ENCODE measurements at places on chromosomes 5 and 9.
A peak's percentile ranks its signal among the peaks of the same experiment; 100 is the strongest.

DNA sequence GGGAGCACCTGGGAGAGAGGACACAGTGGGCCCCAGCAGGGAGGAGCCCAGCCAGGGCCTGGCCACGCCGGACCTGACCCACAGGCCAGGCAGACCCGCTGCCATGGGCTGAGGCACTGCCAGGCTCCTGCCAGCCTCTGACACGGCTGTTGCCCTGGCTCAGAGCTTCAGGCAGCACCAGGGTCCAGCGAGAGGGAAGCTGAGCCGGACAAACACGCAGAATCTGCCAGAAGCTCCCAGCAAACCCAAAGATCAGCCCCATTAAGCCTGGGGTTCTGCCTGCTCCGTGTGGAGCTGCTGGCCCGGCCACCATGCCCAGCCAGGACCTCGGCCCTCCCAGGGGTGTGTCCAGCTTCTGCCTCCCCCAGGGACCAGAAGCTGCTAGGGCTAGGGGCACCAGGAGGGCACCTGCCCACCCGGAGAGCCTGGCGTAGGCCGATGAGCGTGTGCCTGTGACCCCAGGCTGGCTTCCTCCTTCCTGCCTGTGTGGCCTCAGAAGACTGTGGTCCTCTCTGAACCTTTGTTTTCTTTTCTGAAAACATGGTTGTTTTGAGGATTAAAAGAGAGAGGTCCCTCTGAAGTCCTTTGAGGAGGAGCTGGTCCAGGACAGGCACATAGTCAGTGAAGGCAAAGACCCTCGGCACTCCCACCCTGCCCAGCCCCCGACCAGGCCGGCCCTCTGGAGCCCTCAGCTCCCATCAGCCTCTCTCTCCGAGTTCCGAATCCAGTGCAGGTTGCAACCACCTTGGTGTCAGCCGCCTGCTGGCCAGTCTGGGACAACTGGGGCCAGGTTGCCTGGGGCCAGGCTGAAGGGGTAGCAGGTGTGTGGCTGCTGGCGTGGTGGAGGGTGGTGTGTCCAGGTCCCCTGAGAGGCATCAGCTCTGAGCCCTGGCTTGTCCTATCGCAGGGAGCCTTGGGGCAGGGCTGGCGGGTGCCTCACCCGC is 39.6 kb downstream of the KCNT1 start:
- DNase-seq, result no peak

GRCh38 chr5:126074538-126074937 is 348.7 kb upstream of the GRAMD2B start:
- no peak for DNase-seq

DNA sequence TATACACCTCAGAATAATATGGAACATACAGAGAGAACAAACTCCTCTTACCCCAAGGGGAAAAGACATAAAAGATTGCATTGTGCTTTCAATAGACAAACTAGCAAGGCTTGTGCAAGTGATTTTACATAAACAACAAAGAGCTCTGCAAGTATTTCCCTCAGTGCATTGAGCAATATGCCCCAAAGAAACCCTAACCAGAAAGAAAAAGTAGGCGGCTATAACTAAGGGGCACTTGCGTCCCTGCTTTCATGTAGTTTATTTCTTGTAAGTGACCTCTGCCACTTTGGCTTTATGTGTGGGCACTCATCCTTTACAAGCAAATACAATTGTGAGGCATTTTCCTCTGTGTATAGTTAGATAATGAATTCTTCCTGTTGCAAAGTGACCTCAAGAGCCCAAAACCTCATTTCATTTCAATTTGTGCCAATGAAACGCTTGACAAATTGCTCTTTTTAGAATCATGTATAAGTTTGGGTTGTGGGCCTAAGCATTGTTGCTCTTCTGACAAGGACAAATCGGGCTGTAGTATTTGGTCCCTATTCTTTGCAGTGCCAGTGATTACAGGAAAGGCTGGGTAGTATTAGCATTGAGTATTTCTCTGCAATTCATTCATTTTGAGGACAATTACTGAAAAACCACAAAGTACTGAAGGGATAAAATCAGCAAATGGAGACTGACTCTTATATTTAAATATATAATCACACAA is 282.2 kb downstream of the DTWD2 start:
- DNase-seq, result no peak

- DNase-seq, result no peak
Observed at GRCh38 chr5:142639455-142639854, 46.4 kb downstream of the FGF1 start.

- DNase-seq, result no peak
Observed at GRCh38 chr9:12889402-12890106, 114.7 kb downstream of the LURAP1L start.

GRCh38 chr5:77423022-77423750 is 68.9 kb downstream of the WDR41 start:
- no peak for DNase-seq

GRCh38 chr5:58666141-58666540 is 83.3 kb downstream of the RAB3C start:
- DNase-seq, result no peak

DNA sequence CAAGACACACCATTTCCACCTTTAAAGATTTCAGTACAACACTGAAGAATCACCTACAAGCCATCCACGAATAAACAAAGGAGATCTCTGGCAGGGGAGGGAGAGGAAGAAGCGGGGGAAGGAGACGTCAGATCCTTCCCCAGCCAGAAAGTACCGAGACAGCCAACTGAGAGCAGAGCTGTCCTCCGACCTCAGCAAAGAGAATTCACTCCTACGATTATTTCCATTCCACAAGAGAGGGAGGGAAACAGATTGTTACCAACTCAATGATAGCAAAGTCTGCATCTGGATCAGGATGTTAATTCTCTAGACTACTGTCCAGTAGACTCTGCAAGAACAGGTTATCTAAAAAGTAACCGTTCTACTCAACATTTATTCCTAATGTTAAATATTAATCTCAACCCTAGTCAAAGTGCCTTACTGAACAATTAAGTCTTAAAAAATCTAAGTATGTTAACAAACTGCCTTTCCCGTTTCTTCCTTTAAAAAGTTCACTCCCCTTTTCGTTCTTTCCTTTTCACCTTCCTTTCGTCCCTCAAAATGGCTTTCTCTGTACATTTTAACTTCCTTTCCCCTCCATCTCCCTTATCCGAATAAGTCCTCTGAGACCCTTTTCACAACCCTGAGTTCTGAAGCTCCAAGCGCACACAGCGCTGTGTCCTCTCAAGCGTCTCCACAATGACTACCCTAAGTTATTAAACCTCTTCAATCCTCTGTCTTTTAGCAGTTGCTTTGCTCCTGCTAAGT is 1.4 kb downstream of the CHD1 start:
- DNase-seq, result no peak

- no peak for DNase-seq
Observed at GRCh38 chr9:129487658-129488483, 133.0 kb downstream of the C9orf50 start.

DNA sequence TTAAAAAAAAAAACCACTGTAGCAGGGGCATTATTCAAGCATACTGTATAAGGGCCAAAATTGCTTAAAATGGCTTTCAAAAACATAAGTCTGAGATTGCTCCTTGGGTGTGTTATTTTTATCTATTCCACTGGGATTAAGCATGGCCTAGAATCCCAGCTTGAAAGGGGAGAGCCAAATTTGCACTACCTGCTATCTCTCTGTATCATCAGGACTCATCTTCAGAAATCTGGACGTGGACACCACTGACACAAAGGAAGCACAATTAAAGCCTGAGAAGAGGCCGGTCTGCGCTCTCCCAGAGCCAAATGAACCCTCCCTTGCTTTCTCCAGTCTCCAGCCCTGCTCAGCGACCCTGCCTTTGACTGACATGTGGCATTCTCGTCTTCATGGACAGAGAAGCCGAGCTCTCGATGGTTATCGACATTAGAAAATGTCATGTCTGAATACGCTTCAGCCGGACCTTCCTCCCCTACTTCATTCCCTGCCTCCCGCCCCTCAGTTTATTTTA is 151.3 kb downstream of the EBF1 start:
- DNase-seq, result no peak

GRCh38 chr5:99590806-99591205 is 662.0 kb upstream of the CHD1 start:
- no peak for DNase-seq

DNA sequence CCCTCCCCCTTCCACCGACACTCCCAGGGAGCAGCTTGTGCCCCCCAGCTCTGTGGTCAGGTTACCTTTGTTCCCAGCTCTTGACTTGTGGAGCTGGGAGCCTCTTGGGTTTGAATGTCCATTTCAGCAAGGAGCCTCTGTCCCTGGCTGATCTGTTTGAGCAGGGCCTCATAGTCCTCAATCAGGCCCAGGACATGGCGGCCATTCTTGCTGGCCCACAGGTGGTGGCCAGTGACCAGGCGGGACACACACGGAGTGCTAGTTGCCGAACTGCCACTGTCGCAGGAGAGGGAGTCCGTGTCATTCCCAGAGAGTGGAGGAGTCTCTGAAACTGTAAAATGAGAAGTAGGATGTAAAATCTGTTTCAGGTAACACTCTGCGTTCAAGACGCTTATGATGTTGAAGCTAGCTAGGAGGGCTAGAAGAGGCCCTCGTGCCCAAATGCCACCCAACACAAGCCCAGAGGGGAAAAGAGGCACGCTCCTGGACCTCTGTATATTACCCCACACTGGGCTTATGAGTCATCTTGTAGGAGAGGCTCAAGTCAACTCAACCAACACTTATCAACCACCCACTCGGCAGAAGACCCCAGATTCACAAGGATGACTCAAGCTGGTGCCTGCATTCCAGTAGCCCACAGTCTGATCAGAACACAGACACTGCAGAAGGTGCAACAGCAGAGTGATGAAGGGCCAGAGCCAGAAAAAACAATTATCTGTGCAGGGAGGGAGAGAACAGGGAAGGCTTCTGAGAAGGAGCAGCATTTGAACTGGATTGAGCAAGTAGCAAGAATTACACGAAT is 177.0 kb downstream of the CDK5RAP2 start:
- DNase-seq, result no peak

DNA sequence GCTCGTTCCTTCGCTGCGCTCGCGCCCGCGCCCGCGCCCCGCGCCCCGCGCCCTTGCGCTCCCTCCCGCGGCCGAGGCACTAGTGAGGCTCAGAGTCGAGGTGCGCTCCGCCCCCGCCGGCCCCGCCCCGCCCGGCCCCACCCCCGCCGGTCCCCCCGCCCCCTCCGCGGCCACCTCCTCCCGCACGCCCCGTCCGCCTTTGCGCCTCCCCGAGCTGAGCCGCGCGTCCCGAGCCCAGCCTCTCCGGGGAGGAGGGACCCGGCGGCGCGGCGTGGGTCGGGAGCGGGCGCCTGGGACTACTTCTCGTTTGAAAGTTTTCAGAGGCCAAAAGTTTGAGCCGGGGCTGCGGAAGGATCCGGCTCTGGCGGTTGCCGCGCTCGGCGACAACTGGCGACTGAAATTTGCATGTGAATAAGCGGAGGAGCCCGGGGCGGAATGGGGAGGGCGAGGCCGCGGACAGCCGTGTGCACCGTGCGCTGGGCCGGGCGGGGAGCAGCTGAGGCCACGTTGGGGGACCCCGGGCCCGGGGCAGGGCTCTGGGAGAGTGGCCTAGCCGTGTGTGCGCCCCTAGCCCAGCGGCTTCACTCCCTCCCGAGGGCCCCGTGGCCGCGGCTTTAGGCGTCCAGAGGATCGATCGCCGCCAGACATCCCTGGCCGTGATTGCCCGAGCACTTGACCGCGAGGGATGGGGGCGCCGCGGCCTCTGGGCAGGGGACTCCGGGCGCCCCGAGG is at the start of gene NOTCH1:
NOTCH1 (minus strand) TSS at position 84 of the 732 bp plus-strand sequence. CDS start 262 bp downstream, outside the sequence.
- DNase-seq, result no peak

DNA sequence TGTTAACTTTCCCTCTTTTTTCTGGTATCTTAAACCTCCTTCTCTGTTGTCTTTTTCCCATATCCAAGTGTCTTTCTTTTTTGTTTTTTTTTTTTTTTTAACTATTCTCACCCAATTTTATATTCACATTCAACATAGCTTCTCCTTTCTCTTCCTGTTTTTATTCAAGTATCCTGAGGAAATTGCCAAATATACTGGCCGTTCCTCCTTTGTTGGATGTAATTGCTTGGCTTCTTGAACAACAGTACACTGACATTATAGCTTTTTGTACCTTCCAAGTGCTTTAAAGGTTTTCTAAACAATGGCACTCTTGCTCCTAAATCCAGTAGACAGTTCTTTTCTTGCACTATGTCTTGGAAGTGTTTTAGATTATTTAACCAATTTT is 1146.8 kb downstream of the MAT2B start:
- DNase-seq, result no peak

- no peak for DNase-seq
Observed at GRCh38 chr9:88399966-88400365, 11.7 kb downstream of the SPIN1 start.

DNA sequence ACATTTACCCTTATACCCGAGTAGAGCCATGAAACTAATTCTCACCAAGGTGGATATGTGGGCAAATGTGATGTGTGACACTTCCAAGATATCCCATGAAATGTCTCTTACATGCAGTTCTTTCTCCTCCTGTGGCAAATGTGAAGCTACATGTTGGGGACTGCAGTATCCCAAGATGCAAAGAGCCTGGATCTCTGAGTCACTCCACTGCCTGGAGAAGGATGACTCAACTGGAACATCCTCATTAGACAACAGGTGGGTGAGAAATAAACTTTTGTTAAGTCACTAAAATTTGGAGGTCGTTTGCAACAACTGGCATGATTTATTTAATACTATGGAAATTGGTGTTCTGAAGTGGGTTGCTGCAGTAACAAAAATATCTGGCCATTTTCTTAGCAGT is 36.5 kb upstream of the TENT4A start:
- DNase-seq, result no peak

- no peak for DNase-seq
Observed at GRCh38 chr9:7368410-7369292, 430.9 kb downstream of the DMAC1 start.

GRCh38 chr9:136732444-136733178 is 10.1 kb downstream of the LCN10 start:
- no peak for DNase-seq

DNA sequence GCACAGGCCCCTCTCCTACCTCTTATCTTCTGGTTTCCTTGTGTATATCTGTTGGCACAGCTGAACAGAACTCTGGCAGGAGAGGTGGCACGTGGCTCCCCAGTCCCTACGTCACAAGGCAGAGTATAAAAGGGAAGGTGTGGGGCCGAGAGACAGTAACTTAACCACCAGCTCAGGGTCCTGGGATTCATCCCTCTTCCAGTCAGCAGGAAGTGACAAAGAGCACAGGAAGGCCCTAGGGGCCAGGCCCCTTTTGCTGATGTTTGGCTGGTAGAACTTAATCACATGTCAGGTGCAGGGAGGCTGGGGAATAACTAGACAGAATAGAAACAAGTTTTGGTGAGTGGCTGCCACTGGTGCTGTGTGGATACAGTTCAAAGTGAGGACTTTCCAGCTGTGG is 4.5 kb upstream of the ICE1 start:
- DNase-seq, result no peak

DNA sequence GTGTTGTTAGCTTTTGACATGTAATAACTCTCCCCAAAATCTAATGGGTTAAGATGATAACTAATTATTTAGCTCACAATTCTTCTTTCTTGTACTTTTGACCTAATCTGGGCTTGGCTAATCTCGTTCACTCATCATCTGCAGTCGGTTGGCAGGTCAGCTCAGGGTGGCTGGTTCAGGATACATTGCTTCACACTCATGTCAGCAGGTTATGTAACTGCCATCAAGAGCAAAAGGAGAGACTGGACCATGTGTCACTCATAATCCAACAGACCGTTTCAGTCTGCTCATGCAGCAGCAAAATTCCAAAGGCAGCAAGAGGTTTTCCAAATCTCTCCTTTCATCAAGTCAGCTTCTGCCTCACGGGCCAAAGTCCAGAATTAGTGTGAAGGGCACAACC is 998.4 kb upstream of the CTNND2 start:
- DNase-seq, result no peak

- DNase-seq, result no peak
Observed at GRCh38 chr5:146510559-146511125, 5.3 kb downstream of the GPR151 start.

GRCh38 chr5:133565993-133566392 is 46.3 kb downstream of the FSTL4 start:
- peak; percentile 14 for DNase-seq

- DNase-seq, result no peak
Observed at GRCh38 chr5:172841-173251, 18.4 kb upstream of the LRRC14B start.

All from forelimb muscle (tissue), 1 donor.